Panc1 (cell line): ENCODE measurements at places on chromosomes 4 and X.
A peak's percentile ranks its signal among the peaks of the same experiment; 100 is the strongest.

DNA sequence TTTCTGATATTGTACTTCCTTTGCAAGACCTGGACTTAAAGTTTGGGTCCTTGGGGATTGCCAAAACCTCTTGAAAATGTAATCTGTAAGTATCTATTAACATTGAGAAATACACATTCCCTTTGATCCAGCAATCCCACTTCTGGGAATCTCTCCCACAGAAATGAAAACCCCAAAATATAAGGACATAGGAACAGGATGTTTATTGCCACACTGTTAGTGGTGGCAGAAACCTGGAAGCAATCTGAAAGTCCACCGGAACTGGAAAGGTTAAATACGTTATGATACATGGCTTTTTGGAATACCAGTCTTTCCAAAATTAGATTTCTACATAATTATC is 71.2 kb upstream of the STX18 start:
- DNase-seq, result no peak

DNA sequence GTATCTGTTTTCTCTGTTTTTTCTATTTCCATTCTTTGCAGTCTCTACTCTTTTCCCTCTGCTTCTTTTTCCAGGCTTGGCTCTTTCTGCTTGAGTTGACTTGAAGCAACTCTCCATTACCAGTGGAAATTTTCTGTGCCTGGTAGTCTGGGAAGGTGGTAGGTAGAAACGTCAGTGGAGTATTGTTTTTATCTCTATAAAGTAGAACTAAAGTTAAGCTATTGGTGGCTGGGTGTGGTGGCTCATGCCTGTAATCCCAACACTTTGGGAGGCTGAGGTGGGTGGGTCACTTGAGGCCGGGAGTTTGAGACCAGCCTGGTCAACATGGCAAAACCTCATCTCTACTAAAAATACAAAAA is 438.1 kb upstream of the AR start:
- DNase-seq, result no peak

GRCh38 chr4:128468123-128468989 is 180.7 kb upstream of the PGRMC2 start:
- no peak for DNase-seq

DNA sequence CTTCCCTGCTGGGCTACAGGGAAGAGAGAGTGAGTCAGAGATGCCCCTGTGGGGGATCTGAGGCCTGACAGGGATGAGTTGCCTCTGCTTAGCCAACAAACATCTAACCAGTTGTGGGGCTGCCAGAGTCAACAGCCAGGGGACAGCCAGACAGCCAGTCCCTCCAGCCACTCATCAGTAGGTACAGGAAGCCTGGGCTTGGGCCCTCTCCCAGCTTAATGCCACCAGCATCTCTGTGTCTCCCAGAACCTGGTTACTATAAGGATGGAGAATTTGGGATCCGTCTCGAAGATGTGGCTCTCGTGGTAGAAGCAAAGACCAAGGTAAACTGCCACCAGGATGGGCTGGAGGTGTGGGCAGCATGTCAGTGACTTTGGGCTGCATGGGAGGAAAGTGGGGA is 17.3 kb upstream of the SASH3 start:
- DNase-seq, result no peak

GRCh38 chr4:173013232-173013930 is 155.2 kb upstream of the GALNT7 start:
- DNase-seq, result no peak

GRCh38 chr4:8191136-8191747 is 7.8 kb upstream of the SH3TC1 start:
- DNase-seq, result no peak

DNA sequence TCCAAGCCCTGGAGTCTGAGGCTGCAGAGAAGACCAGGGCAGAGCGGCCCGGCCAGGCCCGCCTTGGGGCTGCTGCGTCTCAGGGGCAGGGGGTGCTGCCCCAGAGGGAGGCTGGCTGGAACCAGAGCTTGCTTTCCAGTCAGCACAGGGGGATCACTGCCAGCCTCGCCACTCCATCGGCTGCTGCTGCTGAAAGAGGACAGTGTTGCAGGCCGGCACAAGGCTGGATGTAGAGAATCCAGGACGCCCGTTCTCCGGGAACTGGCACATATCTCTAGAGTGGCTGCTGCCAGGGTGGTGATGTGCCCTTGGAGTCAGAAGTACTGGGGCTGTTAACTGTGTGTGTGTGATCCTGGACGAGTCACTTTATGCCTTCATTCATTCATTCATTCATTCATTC is 31.9 kb upstream of the SORCS2 start:
- no peak for DNase-seq

- no peak for DNase-seq
Observed at GRCh38 chrX:42948723-42949657, 171.0 kb upstream of the PPP1R2C start.

DNA sequence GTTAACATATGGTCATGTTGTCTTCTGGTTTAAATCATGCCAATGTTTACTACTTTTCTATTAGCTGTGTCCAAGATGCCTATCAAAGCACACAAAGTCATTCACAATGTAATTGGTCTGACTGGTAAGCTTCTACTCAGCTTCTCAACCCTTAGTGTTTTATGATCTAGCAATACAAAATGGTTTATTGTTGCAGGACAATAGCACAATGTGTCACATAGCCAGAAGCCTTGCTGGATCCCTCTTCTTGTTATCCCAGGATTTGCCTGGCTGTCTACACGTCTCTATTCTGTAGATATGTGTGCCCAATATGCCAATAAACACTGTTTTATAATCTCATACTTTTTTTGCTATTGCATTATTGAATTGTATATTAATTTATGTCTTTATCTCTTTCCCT is 1111.0 kb upstream of the AGA start:
- no peak for DNase-seq

GRCh38 chr4:37635155-37635554 is 51.0 kb downstream of the RELL1 start:
- no peak for DNase-seq

GRCh38 chr4:17701882-17702281 is 79.5 kb downstream of the FAM184B start:
- DNase-seq, result no peak

DNA sequence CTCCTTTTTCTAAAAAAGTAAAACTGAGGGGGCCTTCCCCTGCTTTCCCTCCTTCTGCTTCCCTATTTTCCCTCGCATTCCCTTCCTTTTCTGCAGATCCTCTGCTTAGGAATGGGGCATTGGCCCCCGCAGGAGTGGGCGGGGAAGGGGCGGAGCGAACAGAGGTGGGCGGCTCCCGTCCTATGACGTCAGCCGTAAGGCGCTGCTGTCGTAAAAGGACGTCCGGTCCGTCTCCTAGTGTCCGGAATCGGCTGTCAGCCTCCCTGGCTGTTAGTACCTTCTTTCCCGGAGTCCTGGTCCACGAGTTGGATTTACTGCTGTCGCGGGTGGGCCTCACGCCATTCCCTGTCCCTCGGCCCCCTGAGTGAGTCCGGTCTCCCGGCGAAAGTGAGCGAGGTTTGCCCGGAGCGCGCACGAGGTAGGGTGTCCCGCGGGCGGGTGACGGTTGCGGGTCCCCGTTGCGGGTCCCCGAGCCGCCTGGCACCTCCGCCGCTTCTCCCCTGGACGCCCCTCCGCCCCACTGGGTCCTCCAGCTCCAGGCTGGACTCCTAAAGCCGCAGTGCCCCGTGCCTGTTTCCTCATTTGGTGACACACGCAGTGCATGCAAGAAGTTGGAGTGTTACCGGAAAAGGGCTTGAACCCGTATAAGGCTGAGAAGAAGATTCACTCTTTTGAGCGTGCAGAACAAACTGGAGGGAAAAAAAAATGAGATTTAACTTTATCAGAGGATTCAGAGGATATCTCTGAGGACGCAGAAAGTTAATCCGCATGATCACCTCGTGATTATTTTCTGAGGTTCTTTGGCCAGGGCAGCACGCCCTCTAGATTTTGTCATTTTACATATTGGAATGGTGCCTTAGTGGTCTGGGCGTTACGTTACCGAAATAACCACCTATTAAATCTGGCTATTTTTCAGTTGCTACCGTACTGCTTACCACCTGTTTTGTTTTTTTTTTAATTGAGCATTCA is at the start of gene ZNF330:
ZNF330 (plus strand) TSS at position 205 of the 969 bp plus-strand sequence. CDS start 1,477 bp downstream, outside the sequence.
- DNase-seq, result peak; percentile 27

DNA sequence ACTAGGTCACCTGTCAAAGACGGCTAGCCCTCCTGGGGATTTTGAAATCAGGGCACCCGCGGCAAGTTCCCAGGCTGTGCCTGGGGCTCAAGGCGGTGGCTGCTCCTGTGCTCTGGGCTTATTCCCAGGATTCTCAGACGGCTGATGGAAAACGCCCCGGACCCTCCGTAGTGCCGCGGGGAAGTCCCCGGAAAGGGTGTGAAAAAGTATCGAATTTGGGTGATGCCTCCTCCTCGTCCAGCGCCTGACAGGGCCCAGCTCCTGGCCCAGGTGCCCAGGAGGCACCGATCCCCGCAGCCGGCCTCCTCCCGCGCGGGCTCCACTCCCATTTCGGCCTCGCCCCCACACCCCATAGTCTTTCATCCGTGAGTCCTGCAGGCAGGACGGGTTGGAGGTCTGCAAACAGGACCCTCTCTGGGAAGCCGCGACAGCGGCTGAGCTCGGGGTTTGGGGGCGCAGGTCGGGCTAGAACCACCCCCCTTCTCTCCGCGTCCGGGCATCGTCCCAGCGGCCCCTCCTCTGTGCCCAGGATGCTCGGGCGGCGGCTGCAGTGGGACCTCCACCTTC is 1.1 kb upstream of the NSG1 start:
- no peak for DNase-seq

GRCh38 chr4:48526406-48526805 is 36.4 kb downstream of the ZAR1 start:
- no peak for DNase-seq

DNA sequence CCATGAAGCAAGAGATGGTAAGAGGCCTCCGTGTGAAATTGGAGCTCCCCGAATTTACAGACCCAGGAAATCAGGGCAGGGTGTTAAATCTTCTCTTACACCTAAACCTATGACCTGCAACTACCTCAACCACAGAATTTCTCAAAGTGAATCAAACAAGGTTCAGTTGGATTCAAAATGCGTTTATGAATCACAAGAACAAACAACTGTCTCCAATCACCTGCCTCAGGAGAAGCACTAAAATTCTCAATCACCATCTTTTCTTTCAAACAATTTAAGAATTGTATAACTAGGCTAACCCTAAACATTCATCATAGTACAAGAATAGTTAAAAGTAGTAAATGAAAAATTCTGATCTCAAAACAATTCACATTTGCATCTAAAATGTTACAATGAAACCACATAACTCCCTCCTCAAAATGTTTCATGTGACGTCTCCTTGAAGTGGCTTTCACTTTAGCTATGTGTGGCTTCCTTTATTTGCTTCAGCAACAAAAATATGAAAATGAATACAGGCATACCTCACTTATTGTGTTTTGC is 19.2 kb downstream of the PPP3CA start:
- DNase-seq, result no peak

DNA sequence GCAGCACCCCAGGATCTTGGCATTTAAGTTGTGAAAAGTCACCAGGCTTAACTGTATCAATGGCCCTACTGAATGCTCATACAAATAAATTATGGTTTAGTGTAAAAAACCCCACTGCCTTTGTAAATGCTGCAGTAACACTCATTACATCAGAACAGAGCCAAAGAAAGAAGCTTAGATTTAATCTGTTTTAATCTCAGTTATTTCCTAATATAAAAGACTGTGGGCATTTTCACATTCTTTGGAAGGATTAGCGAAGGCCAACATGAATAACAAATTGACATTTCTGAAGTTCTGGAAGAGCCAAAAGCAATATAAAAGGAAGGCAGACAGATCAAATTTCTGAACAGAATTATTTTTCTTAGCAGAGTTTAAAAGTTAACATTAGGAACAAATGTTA is 140.0 kb upstream of the HCCS start:
- no peak for DNase-seq

GRCh38 chr4:16230308-16230707 is 4.0 kb upstream of the TAPT1 start:
- DNase-seq, result no peak

- DNase-seq, result no peak
Observed at GRCh38 chr4:105998171-105999063, 103.1 kb downstream of the NPNT start.

GRCh38 chr4:142683503-142683902 is 162.6 kb downstream of the INPP4B start:
- no peak for DNase-seq

DNA sequence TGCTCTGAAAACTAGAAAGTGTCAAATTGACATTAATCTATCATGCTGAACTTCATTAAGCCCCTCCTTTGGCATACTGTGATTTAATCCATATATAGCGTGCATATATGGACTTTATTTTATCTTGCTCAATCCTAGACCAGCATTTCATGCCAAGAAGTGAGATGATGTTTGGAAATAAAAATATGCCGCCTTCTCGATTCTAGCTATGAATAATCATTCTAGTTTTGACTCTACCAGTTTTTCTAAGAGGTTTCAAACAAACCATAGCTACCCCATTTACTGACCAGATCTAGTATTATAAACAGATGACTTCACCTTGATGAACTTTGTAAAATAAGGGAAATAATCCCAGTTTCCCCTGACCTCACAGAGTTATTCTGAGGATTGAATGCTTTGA is 95.0 kb downstream of the ARX start:
- DNase-seq, result no peak

GRCh38 chr4:152448038-152448707 is 87.7 kb downstream of the FBXW7 start:
- no peak for DNase-seq

GRCh38 chr4:136920092-136920881 is 612.0 kb downstream of the PCDH18 start:
- DNase-seq, result no peak

DNA sequence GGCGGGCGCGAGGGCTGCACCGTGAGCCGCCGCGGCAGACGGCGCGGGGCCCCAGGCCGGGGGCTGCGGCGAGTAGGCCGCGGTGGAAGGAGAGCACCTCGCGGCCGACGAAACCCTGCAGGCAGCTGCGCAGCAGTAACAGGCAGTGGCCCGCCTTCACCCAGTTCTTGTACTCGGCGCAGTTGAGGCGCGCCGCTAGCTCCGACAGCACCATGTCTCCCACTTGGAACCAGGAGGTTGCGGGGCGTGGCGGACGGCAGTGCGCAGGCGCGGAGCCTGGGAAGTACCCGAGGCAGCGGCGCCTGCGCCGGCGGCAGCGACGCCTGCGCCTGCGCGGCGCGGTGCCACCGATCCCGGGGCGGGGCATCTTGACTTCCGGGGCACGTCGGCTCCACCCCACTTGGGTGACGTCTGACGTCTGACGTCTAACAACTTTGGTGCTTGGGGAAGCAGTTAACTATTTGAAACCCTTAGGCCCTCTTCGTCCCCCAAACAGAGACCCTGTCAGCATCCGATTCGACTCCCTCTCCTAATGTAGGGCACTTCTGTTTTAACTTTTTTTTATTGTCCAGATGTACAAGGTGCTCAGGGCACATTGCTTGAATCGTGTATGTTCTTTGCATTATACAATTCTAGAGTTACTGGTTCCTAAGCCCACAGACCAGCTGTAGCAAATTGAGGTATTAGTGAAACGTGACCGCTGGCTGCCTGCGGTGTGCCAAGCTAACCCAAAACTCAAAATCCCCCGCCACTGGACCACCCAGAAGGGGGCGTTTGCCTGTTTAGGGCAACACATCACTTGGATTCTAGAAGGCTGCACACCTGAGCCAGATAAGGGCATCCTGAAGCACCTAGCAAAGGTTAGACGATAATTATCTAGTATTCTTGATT is at the start of gene CXorf38:
CXorf38 (minus strand) TSS at position 255 of the 891 bp plus-strand sequence; CDS start at position 214, 41 bp downstream.
- no peak for DNase-seq
